ENCODE measurements at places on chromosomes 3 and 15.

DNA sequence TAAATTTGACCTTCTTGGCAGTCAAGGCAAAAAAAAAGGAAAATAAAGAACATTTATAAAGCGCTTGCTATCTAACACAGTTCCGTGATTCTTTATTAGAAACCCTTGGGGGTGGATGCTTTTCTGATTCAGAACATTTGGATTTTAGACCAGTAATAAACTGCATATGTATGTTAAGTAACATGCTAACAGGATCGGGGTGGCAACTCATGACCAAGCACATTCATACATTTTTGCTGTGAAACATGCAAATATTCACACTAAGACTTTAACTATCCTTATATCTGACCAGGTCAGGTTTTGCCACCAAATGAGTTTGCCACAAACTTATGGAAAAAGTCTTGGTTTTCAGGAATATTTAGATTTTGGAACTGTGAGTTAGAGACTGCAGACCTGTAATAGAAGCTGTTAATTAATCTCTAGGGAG is 30.4 kb upstream of the KLF13 start:
- no peak for DNase-seq

- DNase-seq = peak; percentile 46
These were observed 44.5 kb upstream of the BOC start for GRCh38 chr3:113166719-113167492.

DNA sequence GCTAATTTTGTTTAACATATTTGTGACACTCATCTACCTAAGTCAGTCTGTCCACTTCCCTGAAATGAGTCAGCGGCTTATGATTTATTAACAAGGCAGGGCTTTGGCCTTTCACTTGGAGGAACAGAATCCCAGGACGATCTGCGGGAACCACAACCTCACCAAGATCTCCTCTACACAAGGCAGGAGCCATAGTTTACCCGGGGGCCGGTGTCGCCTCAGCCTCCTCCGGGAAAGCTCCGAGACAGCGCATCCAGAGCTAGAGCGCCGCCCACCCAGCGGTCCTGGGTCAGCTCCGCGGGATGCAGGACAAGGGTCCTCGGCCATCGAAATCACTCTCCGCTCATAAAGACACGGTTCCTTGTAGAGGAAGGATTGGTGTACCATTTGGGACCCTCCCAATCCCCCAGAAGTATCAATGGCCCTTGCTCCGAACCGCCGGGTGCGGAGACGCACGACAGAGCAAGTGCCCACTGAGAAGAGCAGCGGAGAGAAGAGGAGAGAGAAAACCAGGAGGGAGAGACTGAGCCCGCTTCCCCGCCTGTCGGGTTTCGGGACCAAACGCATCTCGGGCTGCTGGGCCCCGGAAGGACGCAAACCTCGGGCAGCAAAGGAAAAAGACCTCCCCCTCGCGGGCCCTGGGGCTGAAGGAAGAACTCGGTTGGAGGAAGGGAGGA is 13.1 kb upstream of the ALCAM start:
- no peak for DNase-seq

DNA sequence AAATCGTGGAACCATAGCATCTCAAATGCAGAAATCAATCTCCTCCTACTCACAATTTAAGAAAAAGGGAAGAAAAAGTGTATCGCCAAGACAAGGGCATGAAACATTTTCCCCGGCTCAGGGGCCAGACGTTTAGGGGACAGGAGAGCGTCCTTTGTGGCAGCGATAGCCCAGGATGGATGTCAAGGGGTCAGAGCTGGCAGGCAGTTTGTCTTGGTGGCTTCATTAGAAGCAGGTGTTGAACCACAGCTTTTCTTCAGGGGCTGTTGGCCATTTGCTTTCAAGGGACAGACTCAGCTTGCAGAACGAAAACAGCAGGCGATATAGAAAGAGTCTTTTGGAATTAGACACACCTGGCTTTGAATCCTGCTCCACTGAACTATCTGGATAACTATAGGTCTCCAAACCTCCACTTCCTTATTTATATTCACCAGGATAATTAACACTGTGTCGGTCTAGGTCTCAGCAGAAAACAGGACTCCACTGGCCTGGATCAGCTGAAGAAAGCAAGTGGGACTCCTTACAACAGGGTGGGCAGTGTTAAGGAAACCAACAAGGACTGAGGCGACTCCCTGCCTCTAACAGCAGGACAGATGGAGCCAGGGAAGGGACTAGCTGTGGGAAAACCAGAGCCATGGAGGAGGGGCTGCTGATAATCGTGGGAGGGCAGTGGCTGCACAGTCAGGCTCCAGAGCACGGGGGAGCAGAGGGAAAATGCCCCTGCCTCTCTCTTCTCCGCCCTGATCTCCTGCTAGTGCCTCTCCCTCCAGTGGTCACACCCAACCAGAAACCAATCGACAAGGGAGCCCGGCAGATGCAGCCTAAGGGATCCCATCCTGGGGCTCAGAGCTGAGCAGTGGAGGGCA is 123.6 kb downstream of the LIPC start:
- no peak for DNase-seq

DNA sequence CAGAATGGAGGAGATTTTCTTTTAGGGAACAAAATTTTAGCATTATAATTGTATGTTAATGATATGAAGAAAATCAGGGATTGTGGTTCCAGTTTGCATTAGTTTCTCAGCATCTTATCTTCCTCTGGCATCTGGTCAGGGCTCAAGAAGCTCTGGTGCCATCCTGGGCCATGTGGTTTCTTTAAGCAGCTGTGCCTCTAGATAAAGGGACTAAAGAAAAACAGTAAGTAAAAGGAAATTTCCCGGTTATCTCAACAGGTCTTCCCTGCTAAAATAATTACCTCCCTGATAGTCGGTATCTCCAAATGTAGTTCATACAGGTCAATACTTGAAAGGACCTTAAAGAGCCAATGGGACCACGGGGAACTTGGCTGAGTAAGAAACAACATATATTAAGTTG is 375.1 kb upstream of the RBMS3 start:
- DNase-seq = no peak

DNA sequence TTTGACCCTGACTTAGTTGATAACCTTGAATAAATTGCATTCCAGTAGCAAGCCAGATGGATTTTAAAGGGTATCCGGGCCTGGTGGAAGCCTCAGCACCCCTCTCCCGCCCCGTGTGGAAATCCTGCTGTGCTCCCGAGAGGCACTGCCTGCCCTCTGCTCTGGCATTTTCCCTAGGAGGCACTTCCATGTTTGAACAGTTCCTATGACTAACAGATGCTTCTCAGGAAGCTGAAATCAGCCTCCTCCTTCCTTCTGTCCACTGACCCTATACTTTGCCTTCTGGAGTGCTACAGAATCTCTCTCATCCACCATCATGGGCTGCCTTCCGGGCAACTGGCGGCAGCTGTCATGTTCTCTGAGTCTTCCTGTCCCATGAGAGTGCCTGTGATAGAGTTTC is 90.8 kb downstream of the GABRG3 start:
- no peak for DNase-seq

GRCh38 chr3:116260491-116260890 is 184.8 kb downstream of the LSAMP start:
- DNase-seq = no peak

- DNase-seq = no peak
These were observed 77.8 kb upstream of the VGLL4 start for GRCh38 chr3:11721479-11721878.

DNA sequence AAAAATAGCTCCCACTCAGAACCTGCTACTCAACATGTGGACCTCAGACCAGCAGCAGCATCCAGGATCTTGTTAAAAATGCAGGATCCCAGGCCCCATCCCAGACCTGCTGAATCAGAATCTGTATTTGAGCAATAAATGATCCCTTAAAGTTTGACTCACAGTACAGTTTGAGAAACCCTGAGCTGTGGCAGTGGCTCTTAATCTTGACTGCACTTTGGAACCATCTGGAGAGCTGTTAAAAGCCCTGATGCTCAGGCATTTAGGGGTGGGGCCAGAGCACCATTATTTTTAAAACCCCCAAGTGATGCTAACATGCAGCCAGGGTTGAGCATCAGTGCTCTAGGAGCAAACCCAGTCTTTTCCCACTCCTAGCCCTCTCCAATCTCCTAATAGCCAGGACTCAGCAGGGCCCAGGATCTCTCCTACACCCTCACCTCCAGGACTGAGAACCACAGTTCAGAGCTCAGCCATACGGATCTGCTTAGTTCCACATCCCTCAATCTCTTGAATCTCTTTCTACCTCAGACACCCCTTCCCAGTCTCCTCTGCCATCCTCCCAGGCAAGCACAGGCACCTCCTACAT is 10.2 kb downstream of the RFTN1 start:
- no peak for DNase-seq

DNA sequence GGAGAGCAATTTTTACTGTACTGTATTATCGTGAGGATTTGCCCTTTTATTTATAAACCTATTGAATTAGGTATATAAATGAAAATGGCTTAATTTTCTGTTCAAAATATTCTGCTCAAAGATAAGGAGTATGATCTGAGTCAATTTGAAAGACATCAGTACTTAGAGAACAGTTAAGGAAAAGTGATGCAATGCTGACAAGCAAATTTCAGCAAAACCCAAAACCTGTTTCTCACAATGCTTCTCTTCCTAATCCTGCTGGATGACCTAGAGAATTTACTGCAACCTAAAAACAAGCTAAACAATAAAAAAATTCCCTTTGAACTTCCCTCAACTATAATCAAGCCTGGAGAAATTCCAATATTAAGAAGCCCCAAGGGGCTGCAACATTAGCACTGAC is 82.7 kb downstream of the RFX7 start:
- no peak for DNase-seq

DNA sequence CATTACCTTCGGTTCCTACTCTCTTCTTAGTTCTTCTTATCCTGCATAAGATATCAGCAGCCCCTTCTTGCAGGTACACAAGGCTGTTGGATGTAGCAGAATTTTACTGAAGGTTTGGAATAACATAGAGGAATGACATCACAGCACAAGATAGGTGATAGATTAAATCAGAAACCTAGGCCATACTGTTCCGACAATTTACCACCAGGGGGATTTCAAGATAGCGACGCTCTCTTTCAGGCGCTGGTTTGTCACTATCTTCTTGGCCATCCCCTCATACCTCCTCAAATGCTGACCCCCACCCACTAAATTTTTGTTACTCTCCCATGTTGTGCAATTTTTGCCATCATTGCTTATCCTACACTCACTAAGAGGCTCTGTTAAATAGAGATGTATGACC is 3.5 kb downstream of the SIDT1 start:
- DNase-seq = no peak

- no peak for DNase-seq
These were observed 24.0 kb upstream of the MYO1E start for GRCh38 chr15:59396679-59397078.

GRCh38 chr3:56019490-56020146 is 448.6 kb downstream of the ERC2 start:
- DNase-seq = no peak

GRCh38 chr3:169764312-169764881 is 463 bp downstream of the TERC start:
- DNase-seq = no peak

DNA sequence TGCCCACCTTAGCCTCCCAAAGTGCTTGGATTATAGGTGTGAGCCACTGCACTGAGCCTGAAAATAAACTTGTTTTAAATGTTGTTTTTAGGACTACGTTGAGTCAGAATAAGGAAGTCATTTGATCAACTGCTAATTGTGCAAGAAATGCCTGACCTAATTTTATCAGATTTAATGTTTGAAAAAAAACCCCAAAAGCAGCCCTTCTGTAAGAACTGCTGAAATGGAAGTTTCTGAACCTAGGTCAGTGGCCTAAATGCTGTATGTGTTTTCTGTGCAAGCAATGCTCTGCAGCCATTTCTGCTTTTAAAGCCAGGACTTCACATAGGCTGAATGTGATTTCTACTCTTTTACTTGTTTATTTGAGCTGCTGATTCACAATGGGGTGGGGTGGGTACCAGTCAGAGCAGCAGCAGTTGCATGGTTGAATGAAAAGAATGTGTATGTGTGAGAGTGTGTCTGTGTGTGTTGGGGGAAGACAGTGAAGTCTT is 6.6 kb downstream of the GPX1 start:
- DNase-seq = no peak

GRCh38 chr3:30613133-30613825 is 6.9 kb downstream of the TGFBR2 start:
- no peak for DNase-seq

GRCh38 chr3:23113455-23114171 is 89.5 kb upstream of the UBE2E2 start:
- DNase-seq = no peak

DNA sequence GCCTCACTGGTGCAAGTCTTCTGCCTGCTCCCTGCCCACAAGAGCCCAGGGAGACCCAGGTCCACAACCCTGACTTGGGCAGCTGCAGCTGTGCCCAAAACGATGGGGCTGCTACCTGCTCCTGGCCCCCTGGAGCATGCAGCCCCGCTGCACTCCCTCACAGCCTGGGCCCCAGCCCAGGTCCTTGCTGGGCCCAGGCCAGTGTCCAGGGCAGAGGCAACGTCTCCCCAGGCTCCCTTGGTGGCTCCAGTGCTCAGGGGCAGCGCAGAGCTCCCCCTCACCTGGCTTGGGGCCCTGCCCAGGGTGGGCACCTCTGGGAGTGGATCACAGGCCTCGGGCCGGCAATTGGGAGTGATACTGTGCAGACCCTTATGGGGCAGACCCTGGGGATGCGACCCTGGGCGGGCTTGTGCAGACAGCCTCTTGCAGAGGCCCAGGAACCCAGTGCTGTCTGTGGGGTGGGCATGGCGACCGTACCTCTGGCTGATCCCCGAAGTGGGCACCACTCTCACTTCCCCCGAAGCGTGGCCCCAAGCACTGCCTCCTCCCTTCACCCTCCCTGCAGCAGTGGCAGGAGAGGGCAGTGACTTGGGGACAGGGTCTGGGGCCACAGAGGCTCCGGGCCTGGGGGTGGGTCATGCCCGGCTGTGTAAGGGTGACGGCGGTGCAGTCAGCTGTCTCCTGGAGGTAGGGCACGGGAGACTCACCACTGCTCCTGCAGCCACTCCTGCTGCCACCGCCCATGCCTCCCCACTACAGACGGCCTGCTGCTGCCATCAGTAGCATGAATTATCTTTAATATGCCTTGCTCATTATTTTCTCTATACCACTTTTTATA is 255.9 kb downstream of the DOCK3 start:
- DNase-seq = no peak

DNA sequence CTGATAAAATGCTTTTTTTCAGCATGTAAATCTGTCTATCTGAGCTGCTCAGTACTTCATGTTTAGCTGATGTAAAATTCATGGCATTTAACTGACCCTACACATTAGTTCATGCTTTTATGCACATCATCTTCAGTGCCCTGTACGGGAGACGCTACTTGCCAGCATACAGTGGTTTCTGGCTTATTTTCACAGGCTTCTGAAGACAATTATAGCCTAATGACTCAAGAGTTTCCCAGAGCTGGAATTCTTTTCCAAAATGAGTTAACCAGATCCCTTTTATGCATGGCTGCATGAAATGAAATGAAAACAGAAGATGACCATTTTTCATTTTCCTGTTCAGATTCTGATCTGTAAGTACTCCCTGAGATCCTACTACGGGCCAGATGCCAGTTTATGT is 1061.5 kb downstream of the ROBO2 start:
- DNase-seq = no peak

GRCh38 chr3:64030741-64031140 is 7.4 kb upstream of the PSMD6 start:
- DNase-seq = peak; percentile 41

GRCh38 chr3:10558736-10559135 is 53.4 kb upstream of the ATP2B2 start:
- peak; percentile 69 for DNase-seq

Data from gastrocnemius medialis (tissue), 4 donors.